ENCODE measurements at places on chromosomes 12 and 14.

- no peaks in the 10 kb centered on the region for H3K27me3 ChIP-seq
- H3K27ac ChIP-seq, result peak overlapping the region; percentile 75
- peak; percentile 12 for DNase-seq
- peak overlapping the region; percentile 36 for H3K4me3 ChIP-seq
- peaks cover 5% of the 10 kb centered on the region for H3K36me3 ChIP-seq
These were observed 58.0 kb upstream of the PARP11 start for GRCh38 chr12:3931206-3931605.

DNA sequence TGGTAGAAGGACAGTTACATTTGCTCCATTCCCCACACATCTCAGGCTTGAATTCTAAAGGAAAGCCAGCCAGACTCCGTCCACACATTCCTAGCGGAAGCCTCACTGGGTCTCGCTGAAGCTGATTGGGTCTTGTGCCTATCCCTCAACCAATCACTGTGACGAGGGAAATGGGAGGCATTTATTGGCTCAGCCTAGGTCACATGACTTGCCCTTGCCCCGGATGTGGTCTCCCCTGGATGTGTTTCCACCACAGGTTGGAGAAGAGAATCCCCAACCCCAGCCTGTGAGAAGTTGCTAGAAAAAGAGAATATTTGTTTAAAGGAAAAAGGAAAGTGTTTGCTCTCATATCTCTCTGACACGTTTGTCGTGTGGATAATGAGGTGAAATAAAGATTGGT lies 93.4 kb downstream of the C12orf75 start:
- no peak for DNase-seq
- no peaks in the 10 kb centered on the region for H3K36me3 ChIP-seq
- peaks cover 5% of the 10 kb centered on the region for H3K4me1 ChIP-seq
- H3K27ac ChIP-seq, result no peak overlapping the region

DNA sequence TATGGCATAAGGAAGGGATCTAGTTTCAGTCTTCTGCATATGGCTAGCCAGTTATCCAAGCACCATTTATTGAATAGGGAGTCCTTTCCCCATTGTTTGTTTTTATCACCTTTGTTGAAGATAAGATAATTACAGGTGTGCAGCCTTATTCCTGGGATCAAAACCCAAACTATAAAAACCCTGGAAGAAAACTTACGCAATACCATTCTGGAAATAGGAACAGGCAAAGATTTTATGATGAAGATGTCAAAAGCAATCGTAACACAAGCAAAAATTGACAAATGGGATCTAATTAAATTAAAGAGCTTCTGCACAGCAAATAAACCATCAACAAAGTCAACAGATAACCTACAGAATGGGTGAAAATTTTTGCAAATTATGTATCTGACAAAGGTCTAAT lies 128.5 kb upstream of the DCN start:
- H3K4me3 ChIP-seq, result no peak overlapping the region
- peaks cover 11% of the 10 kb centered on the region for H3K27me3 ChIP-seq
- DNase-seq, result no peak
- no peak overlapping the region for H3K27ac ChIP-seq
- H3K36me3 ChIP-seq, result no peaks in the 10 kb centered on the region

GRCh38 chr12:91460469-91460868 lies 277.9 kb upstream of the DCN start:
- H3K4me3 ChIP-seq, result no peak overlapping the region
- DNase-seq, result no peak
- peaks cover 19% of the 10 kb centered on the region for H3K27me3 ChIP-seq
- H3K27ac ChIP-seq, result no peak overlapping the region
- H3K4me1 ChIP-seq, result peaks cover 3% of the 10 kb centered on the region

DNA sequence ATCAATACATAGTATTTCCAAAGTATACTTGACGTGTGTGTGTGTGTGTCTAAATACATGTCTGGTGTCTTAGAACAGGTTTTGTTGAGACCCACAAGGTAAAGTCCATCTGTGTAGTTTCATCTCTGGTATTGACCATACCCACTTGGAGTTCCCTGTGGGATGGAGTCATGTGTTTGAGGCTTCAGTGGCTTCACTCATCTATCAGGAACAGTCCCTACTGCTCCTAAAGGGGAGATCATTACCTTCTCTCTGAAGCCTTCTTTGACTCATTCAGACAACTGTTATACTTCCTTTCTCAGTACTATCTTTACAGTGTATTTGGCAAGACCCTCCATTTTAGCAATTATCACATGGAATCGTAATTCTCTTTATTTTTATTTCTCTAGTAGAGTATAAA lies 14.2 kb downstream of the RAB21 start:
- no peak overlapping the region for H3K4me3 ChIP-seq
- H3K27me3 ChIP-seq, result no peaks in the 10 kb centered on the region
- peaks cover 42% of the 10 kb centered on the region for H3K4me1 ChIP-seq
- H3K27ac ChIP-seq, result peak overlapping the region; percentile 77
- DNase-seq, result no peak
- H3K36me3 ChIP-seq, result peaks cover 6% of the 10 kb centered on the region

DNA sequence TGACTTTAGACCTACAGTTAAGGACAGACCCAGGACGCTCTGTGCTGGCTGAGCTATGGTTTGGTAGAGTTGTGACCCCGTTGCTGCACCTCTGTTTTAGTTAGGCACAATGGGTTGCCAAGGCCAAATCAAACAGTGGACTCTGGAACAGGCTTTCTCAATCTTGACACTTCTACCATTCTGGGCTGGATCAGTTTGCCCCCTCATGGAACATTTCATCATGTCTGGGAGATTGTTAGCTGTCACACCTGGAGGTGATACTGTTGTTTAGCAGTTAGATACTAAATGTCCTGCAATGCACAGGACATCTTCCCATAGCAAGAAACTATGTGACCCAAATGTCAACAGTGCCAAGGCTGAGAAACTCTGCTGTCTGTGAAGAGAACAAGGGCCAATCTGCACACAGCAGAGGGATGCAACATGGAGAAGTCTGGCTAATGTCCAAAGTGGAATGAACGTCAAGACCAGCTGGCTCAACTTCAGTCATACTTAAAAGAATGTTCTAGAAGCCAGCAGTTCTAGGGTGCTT lies 65.6 kb upstream of the DICER1 start:
- H3K27me3 ChIP-seq, result peaks cover 42% of the 10 kb centered on the region
- no peak overlapping the region for H3K4me3 ChIP-seq
- no peak overlapping the region for H3K27ac ChIP-seq
- DNase-seq, result no peak
- H3K4me1 ChIP-seq, result no peaks in the 10 kb centered on the region
- H3K36me3 ChIP-seq, result no peaks in the 10 kb centered on the region

DNA sequence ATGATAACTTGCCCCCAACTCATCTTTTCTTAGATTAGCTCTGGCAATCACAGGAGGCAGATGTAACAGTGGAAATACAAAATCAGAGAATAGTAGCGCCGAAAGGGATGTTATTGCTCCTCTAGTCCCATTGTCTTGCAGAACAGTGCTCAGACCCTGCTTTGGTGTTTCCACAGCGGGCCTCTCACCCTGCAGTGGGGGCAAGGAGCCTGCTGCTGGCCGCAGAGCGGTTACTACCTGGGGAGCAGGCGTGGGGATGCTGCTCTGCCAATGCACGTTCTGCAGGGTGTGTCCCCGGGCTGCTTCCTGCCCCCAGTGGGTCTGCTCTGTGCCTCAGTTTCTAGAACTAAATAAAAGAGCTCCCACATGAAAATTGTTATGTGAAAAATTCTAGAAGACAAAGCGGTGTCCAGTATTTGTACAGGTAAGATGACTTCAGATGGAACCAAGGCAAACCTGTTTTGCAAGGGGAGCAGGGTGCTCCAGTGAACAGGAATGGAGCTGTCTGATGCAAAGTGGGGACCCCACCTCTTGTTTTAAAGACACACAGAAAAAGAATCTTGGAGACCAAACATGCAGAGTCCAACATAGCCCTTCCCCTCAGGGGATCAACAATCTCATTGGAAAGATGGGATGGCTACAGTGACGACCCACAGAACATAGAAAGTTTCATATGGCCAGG lies 35.5 kb downstream of the LRRC74A start:
- DNase-seq, result no peak
- H3K27me3 ChIP-seq, result no peaks in the 10 kb centered on the region
- H3K4me1 ChIP-seq, result peaks cover 23% of the 10 kb centered on the region
- no peaks in the 10 kb centered on the region for H3K36me3 ChIP-seq

DNA sequence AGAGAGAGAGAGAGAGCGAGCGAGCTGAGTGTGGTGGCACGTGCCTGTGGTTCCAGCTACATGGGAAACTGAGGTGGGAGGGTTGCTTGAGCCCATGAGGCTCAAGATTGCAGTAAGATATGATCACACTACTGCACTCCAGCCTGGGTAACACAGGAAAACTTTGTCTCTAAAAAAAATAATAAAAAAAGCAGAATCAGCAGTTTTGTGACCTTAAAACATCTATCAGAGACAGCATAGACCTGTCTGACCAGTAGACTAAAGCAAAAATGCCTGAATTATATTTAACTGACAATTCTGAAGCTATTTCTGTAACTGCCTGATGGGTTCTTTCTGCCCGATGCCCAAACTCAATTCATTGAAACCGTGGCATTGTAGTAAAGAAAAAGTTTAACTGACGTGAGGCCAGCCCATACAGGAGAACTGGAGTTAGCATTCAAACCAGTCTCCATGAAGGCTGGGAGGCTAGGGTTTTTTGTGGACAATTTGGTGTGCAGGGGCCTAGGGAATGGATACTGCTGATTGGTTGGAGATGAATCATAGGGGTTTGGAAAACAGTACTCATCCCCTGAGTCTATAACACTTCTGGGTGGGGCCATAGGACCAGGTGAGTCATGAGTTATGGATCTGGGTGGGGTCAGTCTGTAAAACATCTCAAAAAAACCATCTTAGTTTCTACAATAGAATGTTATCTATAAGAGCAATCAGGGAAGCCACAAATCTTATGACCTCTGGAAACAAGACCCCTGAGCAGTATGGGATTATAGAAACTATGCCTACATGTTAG lies 8.0 kb upstream of the RASSF8 start:
- H3K27ac ChIP-seq, result no peak overlapping the region
- no peak for DNase-seq
- no peak overlapping the region for H3K4me3 ChIP-seq
- no peaks in the 10 kb centered on the region for H3K4me1 ChIP-seq
- no peaks in the 10 kb centered on the region for H3K36me3 ChIP-seq

DNA sequence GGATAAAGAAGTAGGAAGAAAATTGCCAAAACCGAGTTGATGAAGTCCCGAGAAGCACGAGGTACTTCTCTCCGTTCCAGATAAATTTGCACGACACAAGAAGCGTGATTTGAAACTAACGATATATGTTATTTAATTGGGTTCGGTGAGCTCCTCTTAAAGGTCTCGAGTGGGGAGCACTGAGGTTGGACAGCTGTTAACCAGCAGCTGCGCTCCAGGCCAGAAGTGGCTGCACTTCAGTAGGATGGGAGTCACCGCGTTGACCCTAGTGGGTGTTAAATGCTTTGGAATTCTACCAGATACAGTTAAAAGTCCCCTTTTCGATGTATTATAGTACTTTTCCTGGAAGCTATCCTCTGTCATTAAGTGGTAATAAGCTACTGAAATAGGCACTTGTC lies 953 bp upstream of the DCAF5 start:
- peak overlapping the region; percentile 91 for H3K4me3 ChIP-seq
- H3K4me1 ChIP-seq, result peaks cover 18% of the 10 kb centered on the region
- peak overlapping the region; percentile 83 for H3K27ac ChIP-seq

DNA sequence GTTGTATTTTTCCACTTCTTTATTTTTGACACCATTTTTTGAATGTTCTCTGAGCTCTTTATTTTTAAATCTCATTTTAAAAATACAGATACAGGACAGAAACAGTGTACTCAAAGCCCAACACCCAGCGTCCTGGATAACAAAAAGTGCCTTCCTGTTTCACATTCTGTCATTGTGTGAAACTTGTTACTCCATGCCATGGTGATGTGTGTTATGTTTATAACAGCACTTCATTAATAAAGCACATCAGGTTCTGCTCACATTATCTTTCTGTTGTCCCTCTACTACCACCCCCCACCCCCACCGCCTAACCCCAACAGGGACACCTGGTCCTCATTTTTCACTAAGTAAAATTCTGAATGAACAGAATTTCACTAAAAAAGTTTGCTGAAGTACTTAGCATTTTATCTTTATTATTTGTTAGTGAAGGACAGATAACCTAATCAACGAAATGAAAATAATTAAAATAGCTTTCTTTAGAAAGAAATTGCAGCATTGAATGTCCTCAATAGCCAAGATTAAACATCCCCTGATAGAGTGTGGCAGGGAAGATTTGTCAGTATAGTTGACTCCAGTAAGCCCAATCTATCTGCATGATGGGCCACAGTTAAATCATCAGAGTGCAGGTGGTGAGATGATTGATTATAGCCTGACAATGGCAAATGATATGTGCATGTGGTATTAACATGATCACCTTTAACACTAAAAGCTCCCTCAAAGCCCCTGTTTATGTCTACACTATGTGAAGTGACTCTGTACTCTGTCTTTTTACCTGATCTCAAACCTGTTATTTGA lies 153.9 kb downstream of the ACSS3 start:
- H3K27ac ChIP-seq, result no peak overlapping the region
- no peaks in the 10 kb centered on the region for H3K36me3 ChIP-seq
- H3K27me3 ChIP-seq, result no peaks in the 10 kb centered on the region
- no peaks in the 10 kb centered on the region for H3K4me1 ChIP-seq

DNA sequence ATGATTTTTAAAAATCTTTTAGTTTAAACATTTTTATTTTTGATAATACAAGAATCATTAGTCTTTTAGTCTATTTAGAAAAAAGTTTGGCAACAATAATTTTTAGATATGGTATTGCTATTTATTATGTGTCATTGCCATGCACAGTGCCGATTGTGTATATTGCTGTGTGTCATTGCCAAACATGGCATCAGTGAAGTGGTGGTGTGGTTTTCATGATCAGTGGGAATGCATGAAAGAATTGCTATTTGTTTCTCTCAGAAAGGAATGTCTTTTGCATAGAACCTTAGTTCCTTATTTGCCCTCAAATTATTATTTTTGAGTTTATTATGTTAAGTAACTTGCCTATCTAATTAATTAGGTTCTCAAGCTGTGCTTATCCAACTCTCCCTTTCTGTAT lies 397.5 kb upstream of the PDE3A start:
- no peaks in the 10 kb centered on the region for H3K27me3 ChIP-seq
- no peaks in the 10 kb centered on the region for H3K4me1 ChIP-seq
- DNase-seq, result no peak
- no peak overlapping the region for H3K27ac ChIP-seq
- H3K4me3 ChIP-seq, result no peak overlapping the region

GRCh38 chr12:2016862-2017545 lies 12.7 kb upstream of the DCP1B start:
- H3K36me3 ChIP-seq, result peaks cover 6% of the 10 kb centered on the region
- H3K4me3 ChIP-seq, result no peak overlapping the region
- H3K27me3 ChIP-seq, result peaks cover 44% of the 10 kb centered on the region
- peaks cover 10% of the 10 kb centered on the region for H3K4me1 ChIP-seq
- peak overlapping the region; percentile 39 for H3K27ac ChIP-seq
